ENCODE measurements at places on chromosomes 13 and 19.

GRCh38 chr13:30153545-30154426 is 153.6 kb downstream of the KATNAL1 start:
- no peak for DNase-seq

GRCh38 chr13:99723878-99724277 is 222.6 kb downstream of the TM9SF2 start:
- no peak for DNase-seq

DNA sequence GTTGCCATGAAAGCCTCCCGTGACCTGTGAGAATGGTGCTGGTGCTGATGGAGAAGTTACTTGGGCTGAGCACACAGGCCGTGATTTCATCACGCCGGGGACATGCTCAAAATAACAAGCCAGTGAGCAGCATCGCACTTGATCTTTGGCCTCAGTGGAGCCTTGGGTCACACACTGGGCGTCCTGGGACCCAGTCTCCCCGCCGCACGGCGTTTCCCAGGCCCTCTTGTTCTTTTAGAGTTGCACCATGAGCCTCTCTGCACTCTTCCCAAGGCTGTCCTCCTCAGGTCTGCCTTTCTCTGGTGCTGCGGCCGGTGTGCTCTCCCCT is 9.5 kb upstream of the NDUFS7 start:
- DNase-seq: no peak

DNA sequence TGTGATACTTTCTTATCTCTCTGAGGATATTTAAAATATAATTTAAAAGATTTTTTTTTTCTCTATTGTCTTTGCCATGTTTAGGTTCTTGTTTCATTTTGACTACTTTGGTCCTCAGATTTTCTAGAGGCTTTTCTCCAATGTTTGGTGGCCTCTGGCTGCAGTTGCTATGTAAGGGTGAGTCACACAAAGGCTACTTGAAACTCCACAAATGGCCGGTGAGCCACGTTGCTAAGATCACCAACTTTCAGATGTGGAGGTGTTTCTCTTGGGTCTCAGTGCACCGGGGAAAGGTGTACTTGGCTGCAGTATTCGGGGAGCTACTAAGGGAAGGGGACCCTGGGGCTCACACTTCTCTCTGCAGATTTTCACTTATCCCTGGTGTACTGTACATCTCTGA is 248.1 kb downstream of the HS6ST3 start:
- no peak for DNase-seq

GRCh38 chr13:110113284-110113764 is 193.6 kb downstream of the COL4A1 start:
- no peak for DNase-seq

DNA sequence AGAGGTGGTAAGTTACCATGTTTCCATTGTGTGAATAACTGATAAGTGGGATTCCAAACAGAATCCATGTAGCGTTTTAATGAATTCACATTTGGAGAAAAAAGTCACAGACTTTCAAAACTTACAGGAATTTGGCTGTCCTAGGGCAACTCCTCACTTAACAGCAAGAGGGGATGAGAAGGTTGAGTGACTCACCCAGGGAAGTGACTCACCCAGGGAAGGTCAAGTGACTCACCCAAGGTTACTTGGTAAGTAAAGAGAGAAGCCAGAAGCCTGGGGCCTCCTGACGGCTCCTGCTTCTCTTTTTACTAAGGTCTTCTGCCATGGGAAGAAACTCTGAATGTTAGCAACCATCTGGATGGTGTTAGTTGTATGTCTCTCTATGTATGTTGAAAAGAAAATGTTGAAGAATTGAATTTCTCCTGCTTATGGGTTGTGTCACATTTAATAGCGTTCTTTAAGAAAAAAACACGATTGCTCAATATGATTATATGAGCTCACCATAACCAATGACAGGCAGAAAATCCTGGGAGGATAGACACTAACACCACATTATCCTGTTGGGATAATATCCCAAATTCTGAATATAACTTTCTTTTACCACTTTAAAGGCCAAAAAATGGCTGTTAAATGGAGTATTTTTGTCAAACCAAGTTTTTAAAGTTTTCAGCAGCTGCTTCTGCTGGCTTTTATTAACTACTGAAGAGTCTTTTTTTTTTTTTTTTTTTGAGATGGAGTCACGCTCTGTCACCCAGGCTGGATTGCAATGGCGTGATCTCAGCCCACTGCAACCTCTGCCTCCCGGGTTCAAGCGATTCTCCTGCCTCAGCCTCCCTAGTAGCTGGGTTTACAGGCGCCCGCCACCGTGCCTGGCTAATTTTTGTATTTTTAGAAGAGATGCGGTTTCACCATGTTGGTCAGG is 195.6 kb downstream of the GGACT start:
- peak; percentile 96 for DNase-seq

DNA sequence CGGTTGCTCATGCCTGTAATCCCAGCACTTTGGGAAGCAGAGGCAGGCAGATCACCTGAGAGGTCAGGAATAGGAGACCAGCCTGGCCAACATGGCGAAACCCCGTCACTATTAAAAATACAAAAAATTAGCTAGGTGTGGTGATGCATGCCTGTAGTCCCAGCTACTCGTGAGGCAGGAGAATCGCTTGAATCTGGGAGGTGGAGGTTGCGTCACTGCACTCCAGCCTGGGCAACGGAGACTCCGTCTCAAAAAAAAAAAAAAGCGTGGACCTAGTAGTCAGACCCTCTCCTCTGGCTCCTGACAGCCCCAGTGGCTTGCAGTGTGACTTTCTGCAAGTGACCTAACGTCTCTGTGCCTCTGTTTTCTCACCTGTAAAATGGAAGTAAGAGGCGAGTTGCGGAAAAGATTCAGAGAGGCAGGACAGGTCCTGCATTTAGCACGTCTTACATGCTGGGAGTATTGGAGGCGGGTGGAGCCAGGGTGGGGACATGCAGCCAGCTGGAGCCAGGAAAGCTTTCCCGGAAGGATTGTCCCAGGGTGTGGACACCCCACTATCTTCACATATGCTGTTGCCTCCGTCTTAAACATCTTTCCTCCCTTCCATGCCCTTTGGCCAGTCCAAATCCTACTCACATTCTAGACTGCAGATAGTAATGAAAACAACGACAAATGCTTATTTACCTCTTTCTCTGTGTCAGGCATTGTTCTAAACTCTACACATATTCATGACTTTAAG is 2.9 kb downstream of the TUBB4A start:
- no peak for DNase-seq

GRCh38 chr19:14090509-14091080 is at the start of gene SAMD1:
Gene SAMD1 (minus strand): TSS chr19:14090751.
- DNase-seq: no peak

- no peak for DNase-seq
These were observed 411.2 kb downstream of the FGF9 start for GRCh38 chr13:22082030-22082429.

GRCh38 chr19:5200844-5201243 is 139.8 kb downstream of the PTPRS start:
- DNase-seq: no peak
